Right ventricle myocardium superior (tissue), 1 donor: ENCODE measurements at places on chromosomes 1 and 21.

DNA sequence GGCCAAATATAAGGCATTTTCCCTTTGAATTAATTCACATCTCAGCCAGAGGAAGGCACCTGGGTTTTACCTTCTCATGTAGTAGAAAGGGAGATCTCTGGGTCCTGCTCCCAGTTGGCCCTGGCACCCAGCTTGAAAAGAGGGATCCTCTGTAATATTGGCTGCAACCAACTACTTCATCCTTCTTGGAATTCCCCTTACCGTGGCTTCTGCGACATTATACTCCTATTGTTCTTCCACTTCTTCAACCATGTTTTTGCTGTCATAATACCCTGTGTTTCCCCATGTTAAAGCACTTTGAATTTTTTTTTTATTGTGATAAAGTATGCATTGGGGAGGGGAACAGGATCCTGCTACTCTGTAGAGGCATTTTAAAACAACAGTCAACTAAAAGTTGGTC is 26.8 kb downstream of the RNF220 start:
- DNase-seq, result no peak

- no peak for DNase-seq
These were observed 18.9 kb downstream of the CRYAA start for GRCh38 chr21:43187715-43188114.

DNA sequence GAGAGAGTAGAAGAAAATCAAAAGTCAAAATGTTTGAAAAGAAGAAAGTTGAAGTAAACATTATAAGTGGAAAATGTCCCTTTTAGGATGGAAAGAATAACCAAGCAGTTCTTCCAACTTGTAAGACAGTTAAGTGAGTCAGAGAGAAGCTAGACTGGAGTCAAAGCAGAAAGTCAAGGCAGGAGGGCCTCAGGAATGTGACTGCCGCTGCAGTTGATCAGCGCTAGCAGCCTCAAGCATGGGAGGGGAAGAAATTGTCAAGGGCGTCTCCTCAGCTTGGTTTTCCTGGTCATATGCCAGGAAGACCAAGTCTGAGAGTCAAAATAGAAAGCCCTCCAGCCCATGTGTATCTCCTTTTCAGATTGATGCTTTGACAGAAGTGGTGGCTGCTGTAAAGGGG is 23.2 kb downstream of the HAO2 start:
- DNase-seq, result no peak

GRCh38 chr1:41950820-41951219 is 32.1 kb upstream of the HIVEP3 start:
- DNase-seq, result no peak

- DNase-seq, result no peak
These were observed 37.5 kb upstream of the QSOX1 start for GRCh38 chr1:180116964-180117763.

DNA sequence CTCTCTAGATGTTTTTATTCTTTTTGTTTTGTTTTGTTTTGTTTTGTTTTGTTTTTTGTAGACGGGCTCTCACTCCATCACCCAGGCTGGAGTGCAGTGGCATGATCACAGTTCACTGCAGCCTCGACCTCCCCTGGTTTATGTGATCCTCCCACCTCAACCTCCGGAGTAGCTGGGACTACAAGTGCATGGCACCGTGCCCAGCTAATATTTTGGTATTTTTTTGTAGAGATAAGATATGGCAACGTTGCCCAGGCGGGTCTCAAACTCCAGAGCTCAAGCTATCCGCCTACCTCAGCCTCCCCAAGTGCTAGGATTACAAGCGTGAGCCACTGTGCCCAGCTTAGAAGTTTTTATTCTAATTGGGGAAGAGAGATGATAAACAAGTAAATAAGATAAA is 13.3 kb upstream of the TP53BP2 start:
- no peak for DNase-seq

- DNase-seq, result no peak
These were observed 25.4 kb upstream of the PARP1 start for GRCh38 chr1:226433341-226433720.

- DNase-seq, result no peak
These were observed 30.4 kb downstream of the RIMS3 start for GRCh38 chr1:40634901-40635655.

DNA sequence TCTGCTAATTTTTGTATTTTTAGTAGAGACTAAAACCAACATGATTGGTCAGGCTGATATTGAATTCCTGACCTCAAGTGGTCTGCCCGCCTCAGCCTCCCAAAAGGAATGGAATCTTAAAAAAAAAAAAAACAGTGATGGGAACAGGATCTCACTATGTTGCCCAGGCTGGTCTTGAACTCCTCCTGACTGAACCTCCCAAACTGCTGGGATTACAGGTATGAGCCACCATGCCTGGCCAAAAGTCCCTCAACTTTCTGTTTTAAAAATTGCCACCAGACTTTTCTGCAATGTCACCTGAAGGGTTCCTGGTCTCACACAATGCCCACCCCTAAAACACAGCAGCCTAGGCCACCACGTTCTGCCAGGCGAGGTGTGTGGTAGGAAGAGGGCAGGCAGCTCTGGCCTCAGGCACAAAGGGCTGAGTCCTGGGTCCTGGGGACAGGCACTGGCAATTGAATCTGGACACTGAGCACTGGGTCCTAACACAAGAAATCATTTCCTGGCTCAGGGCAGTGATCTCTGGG is 21.2 kb upstream of the THRAP3 start:
- DNase-seq, result peak; percentile 19

DNA sequence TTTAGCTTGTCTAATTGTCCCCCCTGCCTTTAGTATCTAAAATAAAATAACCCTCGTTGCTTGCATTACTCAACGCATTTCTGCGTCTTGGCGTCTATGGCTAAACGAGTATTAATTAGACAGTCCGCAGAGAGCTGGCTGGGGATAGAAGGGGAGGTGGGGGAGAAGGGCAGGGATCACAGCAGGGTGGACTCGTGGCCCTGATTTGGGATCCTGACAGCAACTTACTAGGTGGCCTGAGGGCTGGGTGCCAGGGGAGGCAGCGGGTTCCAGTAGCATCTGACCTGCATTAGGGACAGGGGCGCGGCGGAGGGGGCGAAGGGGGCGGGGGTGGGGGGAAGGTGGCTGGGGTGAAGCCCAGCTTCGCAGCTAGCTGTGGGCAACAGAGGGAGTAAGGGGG is 1.1 kb upstream of the BACE2 start:
- DNase-seq, result peak; percentile 59

GRCh38 chr1:198258491-198258890 is 101.7 kb downstream of the NEK7 start:
- DNase-seq, result no peak

DNA sequence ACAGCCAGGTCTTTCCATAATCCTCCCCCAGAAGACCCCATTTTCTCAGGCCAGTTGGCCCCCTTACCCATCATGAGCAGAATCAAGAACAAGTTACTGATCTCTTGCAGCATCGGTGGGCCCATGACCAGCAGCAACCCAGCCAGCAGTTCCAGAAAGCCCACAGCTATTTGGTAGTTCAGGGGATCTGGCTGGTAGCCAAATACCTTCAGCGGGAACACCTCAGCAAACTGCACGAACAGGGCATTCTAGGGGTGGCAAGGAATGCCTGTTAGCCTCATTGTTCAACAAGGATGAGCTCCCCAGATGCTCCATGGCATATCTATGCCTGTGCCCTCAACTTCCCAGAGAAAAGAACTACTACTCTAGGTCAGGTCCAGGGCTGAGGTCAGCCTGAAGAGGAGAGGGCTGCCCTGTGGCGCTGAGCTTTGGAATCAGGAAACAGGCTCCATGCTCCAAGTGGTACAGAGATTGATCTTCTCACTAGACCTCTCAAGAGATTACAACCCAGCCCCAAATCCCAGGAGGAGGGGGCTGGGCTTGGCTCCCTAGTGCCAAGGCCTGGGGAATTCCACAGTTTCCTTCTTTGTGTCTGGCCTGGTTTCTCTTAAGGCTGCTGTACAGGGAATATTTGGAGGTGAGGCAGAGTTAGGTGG is 1.3 kb downstream of the TMEM35B start:
- no peak for DNase-seq

GRCh38 chr1:77874804-77875445 is 13.5 kb upstream of the NEXN start:
- DNase-seq, result no peak

- DNase-seq, result no peak
These were observed 8.9 kb upstream of the CD55 start for GRCh38 chr1:207312604-207312920.

GRCh38 chr1:168285521-168285790 is 4.8 kb downstream of the TBX19 start:
- DNase-seq, result no peak

GRCh38 chr21:43701936-43702784 is 16.8 kb upstream of the PDXK start:
- peak; percentile 40 for DNase-seq

- DNase-seq, result no peak
These were observed 4.3 kb downstream of the CAMK1G start for GRCh38 chr1:209587789-209588188.

- DNase-seq, result no peak
These were observed 895 bp upstream of the UBR4 start for GRCh38 chr1:19210772-19211549.

DNA sequence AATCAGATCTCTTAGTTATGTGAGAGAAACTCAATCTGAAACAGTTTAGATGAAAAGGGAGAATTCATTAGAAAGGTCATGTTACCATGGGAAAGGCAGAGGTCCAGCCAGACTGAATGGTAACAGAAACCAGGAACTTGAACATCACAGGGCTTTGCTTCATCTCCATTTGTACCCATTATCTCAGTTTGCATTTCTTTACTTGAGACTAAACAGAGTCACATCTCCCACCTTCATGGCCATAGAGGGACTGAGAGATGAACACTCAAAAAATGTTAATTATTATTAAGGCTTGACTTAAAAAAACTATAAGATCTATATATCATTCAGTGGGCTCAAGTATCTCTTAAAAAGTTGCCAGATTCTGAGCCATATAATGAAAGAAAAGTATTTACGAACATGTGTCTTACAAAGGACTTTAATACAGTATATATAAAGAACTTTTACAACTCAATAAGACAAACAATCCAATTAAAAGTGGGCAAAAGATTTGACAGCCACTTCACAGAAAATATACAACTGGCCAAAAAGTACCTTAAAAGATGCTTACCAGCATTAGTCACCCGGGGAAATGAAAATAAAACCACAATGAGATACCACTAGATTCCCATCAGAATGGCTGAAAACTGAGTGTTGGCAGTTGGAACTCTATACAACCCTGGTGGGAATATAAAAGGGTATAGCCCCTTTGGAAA is 13.2 kb downstream of the KYAT3 start:
- DNase-seq, result no peak

DNA sequence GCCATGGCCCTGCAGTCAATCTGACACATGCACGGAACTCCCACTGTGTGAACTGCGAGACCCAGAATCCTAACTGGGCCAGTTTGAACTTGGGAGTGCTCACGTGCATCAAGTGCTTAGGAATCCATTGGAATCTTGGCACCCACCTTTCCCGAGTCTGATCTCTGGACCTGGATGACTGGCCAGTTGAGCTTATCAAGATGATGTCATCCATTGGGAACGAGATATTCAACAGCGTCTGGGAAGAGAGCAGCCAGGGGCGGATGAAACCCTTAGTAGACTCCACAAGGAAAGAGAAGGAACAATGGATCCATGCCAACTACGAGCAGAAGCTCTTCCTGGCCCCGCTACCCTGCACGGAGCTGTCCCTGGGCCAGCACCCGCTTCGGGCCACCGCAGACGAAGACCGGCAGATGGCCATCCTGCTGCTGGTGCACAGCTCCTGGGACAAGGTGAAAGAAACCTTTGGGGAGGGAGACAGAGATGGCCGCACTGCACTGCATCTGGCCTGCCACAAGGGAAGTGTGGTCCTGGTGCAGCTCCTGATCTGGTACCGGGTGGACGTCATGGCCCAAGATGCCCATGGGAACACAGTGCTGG is 3.1 kb upstream of the TDRD5 start:
- no peak for DNase-seq

- DNase-seq, result no peak
These were observed 3.2 kb upstream of the GUK1 start for GRCh38 chr1:228136901-228137300.

DNA sequence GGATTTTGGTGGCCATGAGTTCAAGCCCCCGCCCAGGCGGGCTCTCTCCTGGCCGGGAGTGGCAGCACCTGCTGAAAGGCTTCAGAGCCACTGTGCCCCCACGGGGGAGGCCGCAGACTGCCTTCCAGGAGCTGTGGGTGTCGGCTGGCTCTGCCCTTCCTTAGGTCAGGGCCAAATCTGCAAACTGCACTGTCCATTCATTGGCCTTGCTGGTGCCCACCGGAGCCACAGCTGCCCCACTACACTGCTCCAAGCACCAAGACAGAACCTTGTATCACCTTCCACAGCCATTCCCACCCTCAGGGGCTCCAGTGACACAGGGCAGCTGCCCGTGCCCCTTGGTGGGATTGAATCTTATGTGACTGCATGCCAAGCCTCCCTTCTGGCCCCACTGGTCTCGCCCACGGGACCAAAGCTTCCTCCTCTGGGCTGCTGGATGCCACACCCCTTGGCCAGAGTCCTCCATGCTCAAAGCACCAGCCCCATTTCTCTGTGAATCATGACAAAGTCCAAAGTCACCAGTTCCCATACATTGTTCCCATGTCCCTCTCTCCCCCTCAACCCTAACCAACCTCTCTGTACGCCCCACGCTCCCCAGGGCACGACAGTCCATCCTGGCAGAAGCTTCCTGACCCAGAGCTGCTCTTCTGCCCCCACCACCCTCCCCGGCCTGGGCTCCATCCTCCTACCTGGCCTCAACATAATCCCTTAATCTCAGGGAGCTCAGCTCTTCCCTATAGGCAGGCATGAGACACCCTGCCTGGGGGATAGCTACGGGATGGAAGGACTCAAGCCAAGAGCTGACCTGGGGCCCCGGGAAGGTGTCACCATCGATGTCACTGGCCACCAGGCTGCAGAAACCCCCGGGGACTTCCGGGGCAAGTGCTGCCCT is 20.9 kb upstream of the GPR153 start:
- no peak for DNase-seq

- no peak for DNase-seq
These were observed 14.9 kb upstream of the PAQR7 start for GRCh38 chr1:25890239-25891034.

- DNase-seq, result no peak
These were observed 2099.8 kb downstream of the MRPL39 start for GRCh38 chr21:23507501-23507900.

GRCh38 chr1:50378770-50379169 is 44.5 kb downstream of the DMRTA2 start:
- DNase-seq, result no peak

GRCh38 chr1:153680120-153680403 is 1.6 kb downstream of the NPR1 start:
- DNase-seq, result no peak

GRCh38 chr21:38965910-38966504 is 160.3 kb downstream of the ETS2 start:
- no peak for DNase-seq

DNA sequence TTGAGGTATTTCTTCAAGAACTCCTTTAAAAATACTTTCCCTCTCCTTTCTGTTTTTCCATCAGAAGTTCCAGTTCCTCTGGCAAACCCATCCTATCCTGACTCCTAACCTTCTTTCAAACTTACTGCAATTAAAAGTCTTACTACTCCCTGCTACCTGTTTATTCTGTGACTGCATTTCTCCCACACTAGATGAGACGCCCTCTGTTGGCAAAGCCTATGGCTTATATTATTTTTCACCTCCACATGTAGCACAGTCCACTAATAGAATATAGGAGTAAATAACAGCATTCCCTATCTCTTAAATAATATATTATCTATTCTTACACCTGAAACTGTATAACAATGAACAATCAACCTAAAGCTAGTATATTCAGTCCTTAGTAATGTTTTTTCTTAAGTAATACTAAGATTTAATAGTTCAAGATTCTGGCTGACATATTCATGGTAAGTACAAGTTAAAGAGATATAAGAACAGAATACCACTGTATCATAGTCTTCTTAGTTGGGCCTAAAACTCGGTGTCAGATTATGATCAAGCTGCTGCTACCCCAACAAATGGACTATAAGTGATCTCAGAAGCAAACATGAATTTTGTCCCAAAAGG is 54.8 kb downstream of the RAB3GAP2 start:
- no peak for DNase-seq
